Activated CD8-positive, alpha-beta T cell treated with anti-CD3 and anti-CD28 coated beads for 36 hours (primary cell): ENCODE measurements at places on chromosomes 6 and 20.

GRCh38 chr6:2865694-2866151 lies 24.1 kb upstream of the SERPINB1 start:
- no peak for DNase-seq

DNA sequence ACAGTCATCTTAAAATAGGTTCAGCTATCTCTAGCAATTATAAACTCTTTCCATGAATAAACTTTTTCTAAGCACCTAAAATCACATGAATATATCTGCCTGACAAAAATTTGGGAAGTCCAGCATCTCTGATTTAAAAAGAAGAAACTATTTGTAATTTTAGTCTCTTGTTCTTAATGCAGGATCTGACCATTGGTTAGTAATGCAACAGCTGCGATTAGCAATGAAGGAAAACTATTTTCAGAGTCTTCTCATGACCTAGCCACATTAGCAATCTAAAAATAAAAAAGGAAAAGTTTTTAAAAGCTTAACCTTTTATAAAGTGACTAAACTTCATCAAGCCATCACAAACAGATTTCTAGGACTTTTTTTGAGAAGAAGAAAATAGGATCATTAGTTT lies 97.5 kb downstream of the PTPRK start:
- no peak for DNase-seq

GRCh38 chr6:11699576-11699975 lies 79.0 kb downstream of the ADTRP start:
- DNase-seq = no peak

- DNase-seq = no peak
Observed at GRCh38 chr6:162467679-162468078, 259.9 kb downstream of the PRKN start.

DNA sequence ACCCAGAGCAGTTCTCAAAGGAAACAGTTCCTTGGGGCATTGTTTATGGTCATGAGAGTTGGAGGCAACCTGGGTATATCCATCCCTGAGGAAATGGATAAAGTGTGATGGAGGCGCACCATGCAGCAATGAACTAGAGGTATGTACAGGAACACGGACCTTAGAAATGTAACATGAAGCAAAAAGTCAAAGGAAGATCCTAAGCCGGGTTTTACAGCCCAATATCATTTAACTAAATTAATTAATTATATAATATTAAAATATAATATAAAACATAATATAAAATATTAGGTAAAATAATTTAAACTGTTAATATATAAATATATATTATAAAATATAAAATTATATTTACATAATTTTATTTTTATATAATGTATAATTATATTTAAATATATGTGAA lies 44.1 kb upstream of the RNF8 start:
- no peak for DNase-seq

- no peak for DNase-seq
Observed at GRCh38 chr20:59688999-59689398, 84.7 kb downstream of the PHACTR3 start.

DNA sequence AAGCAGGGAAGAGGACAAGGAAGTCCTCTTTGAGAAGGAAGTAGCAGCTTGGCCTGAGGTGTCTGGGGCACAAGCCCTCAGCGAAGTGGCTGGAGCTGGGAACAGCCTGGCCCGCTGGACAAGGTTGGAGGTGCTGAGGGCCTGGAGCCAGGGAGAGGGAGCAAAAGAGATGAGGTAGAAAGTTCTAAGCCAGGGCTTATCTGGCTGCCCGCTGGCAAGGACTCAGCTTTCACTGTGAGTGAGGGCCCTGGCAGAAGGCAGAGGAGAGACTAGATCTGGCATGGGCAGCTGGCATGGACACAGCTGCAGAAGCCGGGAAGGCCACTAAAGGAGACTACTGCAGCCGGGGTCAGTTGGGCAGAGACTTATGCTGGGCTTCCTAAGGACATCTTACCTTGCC lies 21.8 kb upstream of the PCMTD2 start:
- no peak for DNase-seq

- DNase-seq = no peak
Observed at GRCh38 chr6:43885399-43886066, 115.5 kb downstream of the VEGFA start.

GRCh38 chr6:45154679-45155078 lies 173.5 kb upstream of the RUNX2 start:
- DNase-seq = no peak

- no peak for DNase-seq
Observed at GRCh38 chr6:148325316-148326068, 17.1 kb upstream of the SASH1 start.

GRCh38 chr20:1500496-1500895 lies 9.3 kb upstream of the SIRPB2 start:
- no peak for DNase-seq

GRCh38 chr6:27809939-27810767 lies 102.0 kb downstream of the OR2B2 start:
- DNase-seq = peak; percentile 78

- DNase-seq = no peak
Observed at GRCh38 chr20:13101706-13102105, 92.9 kb downstream of the SPTLC3 start.

GRCh38 chr6:17983730-17984129 lies 3.7 kb downstream of the KIF13A start:
- no peak for DNase-seq

DNA sequence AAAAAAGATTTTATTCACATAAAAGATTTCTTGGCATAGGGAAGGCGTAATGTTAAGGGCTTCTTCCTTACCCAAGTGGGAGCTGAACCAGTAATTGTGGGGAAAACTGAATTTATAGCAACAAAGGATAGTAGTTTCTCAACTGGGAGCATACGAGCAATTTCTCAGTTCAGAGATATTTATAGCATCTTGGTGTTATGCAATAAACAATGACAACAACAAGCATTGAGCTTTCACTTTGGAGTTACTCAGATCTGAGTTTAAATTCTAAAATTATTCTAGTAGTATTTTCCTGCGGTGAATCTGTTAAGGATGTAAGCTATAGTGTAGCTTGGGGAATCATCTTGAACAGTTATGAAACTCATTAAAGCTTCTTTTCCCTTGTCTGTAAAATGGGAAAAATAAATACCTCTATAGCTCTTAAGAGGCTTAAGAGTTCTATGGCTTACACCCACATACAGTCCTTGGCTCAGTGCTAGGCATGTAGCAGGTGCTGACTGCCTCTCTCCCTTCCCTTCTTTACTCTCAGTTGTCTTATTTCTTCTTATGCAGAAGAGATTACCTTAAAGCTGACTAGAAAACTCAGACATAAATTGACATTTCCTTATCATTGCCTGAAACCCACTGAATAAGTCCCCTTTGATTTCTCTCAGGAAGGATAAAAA lies 58.8 kb downstream of the SAMD5 start:
- no peak for DNase-seq

GRCh38 chr20:62060631-62061541 lies 4.8 kb downstream of the TAF4 start:
- DNase-seq = no peak

- peak; percentile 80 for DNase-seq
Observed at GRCh38 chr20:36399147-36399968, 93.2 kb downstream of the DLGAP4 start.

GRCh38 chr6:41545247-41545702 lies 906 bp upstream of the FOXP4 start:
- no peak for DNase-seq

- no peak for DNase-seq
Observed at GRCh38 chr6:11989386-11989785, 22.7 kb upstream of the HIVEP1 start.

GRCh38 chr6:111409430-111409829 lies 73.6 kb downstream of the REV3L start:
- DNase-seq = no peak

DNA sequence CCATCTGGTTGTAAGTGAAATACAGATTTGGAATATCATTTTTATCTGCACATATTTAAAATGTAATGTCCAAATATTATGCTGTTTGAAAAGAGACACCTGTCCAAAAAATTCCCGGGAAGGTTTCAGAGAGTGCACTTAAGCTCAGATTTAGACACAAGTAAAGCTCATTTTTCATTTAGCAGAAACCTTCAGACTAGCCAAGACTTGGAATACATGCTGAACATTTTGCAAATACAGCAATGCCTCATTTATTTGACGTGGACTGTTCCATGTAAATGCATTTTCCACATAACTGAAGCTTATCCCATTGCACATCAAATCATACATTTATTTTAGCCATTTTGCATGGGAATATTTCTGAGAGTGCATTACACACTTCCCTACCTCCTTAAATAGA lies 280.7 kb downstream of the ZNF217 start:
- no peak for DNase-seq

DNA sequence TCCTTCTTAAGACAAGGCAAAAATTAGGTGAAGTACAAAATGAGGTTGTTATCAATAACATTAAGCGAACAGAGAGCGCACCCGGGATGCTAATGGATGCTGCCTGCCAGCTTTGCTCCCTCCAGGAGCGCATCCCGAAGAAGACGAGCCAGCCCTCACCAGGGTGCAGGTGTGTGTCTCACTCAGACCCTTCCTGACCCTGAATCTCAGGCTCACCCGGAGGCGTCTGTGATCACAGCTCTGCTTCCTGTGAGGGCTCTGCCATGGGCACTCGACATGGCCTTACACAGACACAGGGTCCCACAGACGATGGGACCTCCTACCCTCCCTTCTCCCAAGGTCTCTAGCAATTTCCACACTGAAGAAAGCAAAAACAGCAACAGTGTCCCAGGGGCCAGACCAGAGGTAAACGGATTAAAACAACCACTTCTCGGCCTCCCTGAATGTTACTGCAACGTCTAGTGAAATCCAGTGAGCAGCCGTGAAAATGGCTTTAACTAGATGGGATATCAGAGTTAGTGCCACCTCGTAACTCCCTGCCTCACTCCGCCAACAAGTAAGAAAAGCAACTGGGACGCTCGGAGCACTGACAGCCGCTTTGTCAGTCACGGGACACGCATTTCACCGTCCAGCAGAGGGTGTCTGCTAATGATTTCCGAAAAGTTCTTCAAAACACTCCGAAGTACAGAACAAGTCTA lies 11.7 kb downstream of the ZBTB46 start:
- DNase-seq = no peak

DNA sequence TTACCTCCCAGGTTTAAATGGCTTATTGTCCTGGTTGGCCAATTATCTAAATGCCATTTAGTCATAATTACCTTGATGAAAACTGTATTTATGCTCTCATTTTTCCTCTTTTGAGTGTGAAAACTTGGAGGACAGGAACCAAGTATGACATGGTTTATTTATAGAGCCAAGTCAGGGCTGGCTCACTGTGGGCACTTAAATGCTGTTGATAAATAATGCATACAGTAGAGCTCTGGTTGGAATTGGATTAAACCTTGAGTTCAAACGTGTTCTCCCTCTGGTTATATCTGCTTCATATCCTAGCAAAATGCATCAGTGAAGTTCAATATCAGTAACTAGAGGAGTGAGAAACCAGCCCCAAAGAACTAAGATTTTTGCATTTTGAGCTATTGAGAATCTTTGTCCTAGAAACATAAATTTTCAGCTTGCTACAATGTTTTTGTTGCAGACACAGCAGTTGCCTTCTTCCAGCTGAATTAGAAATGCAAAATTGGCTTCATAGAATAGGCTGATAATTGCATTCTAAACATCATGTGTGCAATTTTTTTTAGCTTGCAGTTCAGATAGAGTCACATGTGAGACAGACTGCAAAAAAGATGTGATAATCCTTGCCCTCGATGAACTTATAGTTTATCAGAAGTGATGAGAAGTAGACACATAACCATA lies 255.8 kb downstream of the BTBD3 start:
- no peak for DNase-seq

GRCh38 chr20:58494923-58495622 lies 20.1 kb downstream of the APCDD1L start:
- DNase-seq = no peak

DNA sequence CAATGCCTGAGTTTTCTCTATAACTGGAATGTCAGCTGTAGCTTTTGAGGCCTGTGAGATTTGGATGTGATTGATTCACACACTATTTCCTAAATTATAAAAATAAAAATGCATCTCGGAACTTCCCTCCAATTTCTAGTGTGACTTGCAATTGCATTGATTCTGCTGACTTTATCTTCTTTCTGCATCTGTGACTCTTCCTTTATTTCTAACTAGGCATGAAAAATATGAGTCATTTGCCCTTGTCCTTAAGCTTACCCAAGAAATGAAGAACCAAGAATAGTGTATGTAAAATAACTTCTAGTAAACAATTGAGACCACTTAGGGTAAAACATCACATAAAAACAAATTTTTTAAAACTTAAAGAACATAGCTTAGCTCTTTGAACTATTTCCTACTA lies 12.9 kb downstream of the OR2J2 start:
- DNase-seq = no peak

DNA sequence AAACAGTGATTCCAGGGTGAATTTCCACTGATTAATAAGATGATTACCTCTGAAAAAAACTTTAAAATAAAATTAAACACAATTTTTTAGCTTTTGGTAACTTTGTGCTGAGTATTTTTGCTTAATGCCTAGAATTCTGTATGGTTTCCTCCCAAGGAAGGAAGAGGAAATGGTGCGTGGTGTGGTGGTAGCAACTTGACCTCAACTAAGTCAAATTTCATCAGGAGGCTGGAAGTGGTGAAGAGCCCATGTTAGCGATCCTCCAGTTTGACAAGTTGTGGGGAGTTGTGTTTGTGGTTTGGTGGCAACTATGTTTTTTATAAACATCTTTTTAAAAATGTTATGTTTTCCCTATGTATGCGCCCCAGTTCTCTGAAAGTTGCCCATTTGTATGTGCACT lies 5.0 kb upstream of the RTF2 start:
- peak; percentile 41 for DNase-seq
